SJCRH30 (cell line): ENCODE measurements at places on chromosomes 5 and 9. TPM values are rescaled to one million over a fixed set of nuclear protein-coding genes. Genes with fewer than 3 reads are reported as not detected.

- DNase-seq: no peak
- peaks cover 13% of the 10 kb centered on the region for H3K36me3 ChIP-seq
- H3K27me3 ChIP-seq: no peaks in the 10 kb centered on the region
- no peak overlapping the region for H3K4me3 ChIP-seq
- peaks cover 11% of the 10 kb centered on the region; the same call in 1 of the 2 replicates for H3K4me1 ChIP-seq
- no peak overlapping the region for H3K27ac ChIP-seq
Measured at GRCh38 chr9:113886466-113886865, 10.4 kb downstream of the ZNF618 start.

- H3K36me3 ChIP-seq: peaks cover 59% of the 10 kb centered on the region
- no peaks in the 10 kb centered on the region for H3K27me3 ChIP-seq
- H3K4me3 ChIP-seq: no peak overlapping the region
Measured at GRCh38 chr9:136426787-136427186, 12.9 kb downstream of the INPP5E start.

DNA sequence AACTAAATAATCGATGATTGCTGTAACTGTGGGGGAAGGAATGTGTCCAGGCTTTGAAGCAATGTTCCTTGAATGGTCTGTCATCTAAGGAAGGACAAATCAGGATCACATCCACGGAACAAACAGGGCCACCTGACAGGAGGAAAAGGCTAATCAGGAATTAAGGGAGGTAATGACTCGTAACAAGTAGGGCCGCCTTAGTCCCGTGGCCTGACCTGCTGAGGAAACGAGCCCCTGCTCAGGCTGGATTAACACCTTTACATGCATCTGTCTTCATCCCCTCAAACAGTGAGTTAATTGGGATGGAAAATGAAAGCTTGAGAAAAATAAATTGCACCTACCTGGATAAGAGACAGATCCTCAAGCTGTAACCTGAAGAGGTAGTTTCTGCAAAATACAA is 227.8 kb downstream of the SEMA5A start:
- H3K36me3 ChIP-seq: no peaks in the 10 kb centered on the region
- H3K27me3 ChIP-seq: no peaks in the 10 kb centered on the region
- no peaks in the 10 kb centered on the region for H3K4me1 ChIP-seq
- no peak overlapping the region for H3K27ac ChIP-seq
- DNase-seq: no peak

GRCh38 chr9:35675732-35676392 is 2.1 kb downstream of the CA9 start:
- peaks cover 3% of the 10 kb centered on the region; the same call in 1 of the 2 replicates for H3K4me1 ChIP-seq
- no peak for DNase-seq
- no peaks in the 10 kb centered on the region for H3K27me3 ChIP-seq
- no peak overlapping the region for H3K27ac ChIP-seq
- H3K36me3 ChIP-seq: no peaks in the 10 kb centered on the region

GRCh38 chr9:33453286-33453860 is 6.0 kb upstream of the AQP3 start:
- H3K4me1 ChIP-seq: peaks cover 7% of the 10 kb centered on the region; the same call in 1 of the 2 replicates
- H3K27ac ChIP-seq: no peak overlapping the region
- no peaks in the 10 kb centered on the region for H3K36me3 ChIP-seq
- no peaks in the 10 kb centered on the region for H3K27me3 ChIP-seq
- no peak for DNase-seq

DNA sequence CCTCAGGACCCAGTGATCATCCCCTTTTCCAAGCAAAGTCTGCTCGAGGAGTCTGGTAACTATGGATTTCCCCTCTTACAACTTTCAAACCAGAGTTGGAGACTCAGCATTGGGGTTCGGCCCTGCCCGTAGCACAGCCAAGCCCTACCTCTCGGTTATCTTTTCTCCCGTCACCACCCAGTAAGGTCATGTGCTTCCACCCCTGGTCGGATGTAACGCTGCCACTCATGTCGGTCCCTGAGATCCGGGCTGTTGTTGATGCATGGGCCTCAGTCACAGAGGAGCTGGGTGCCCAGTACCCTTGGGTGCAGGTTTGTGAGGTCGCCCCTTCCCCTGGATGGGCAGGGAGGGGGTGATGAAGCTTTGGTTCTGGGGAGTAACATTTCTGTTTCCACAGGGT is 1.2 kb downstream of the GALT start:
- H3K36me3 ChIP-seq: no peaks in the 10 kb centered on the region; the same call in 1 of the 2 replicates
- H3K4me1 ChIP-seq: peaks cover 4% of the 10 kb centered on the region
- no peak overlapping the region for H3K27ac ChIP-seq
- H3K4me3 ChIP-seq: no peak overlapping the region; the same call in 1 of the 2 replicates

GRCh38 chr9:71303351-71303750 is 181.9 kb upstream of the TRPM3 start:
- H3K4me1 ChIP-seq: no peaks in the 10 kb centered on the region
- H3K4me3 ChIP-seq: no peak overlapping the region
- H3K27me3 ChIP-seq: no peaks in the 10 kb centered on the region
- no peak for DNase-seq

GRCh38 chr9:87464110-87464991 is 33.3 kb upstream of the DAPK1 start:
- H3K36me3 ChIP-seq: no peaks in the 10 kb centered on the region
- no peaks in the 10 kb centered on the region for H3K27me3 ChIP-seq
- H3K27ac ChIP-seq: no peak overlapping the region
- no peak overlapping the region for H3K4me3 ChIP-seq
- 0 out of 2 replicates have a peak, but pooled peaks cover 5% of the 10 kb centered on the region for H3K4me1 ChIP-seq
- DNase-seq: no peak

- no peak for DNase-seq
- no peak overlapping the region for H3K27ac ChIP-seq
- no peaks in the 10 kb centered on the region for H3K4me1 ChIP-seq
Measured at GRCh38 chr9:91820949-91821880, 128.8 kb downstream of the ROR2 start.

DNA sequence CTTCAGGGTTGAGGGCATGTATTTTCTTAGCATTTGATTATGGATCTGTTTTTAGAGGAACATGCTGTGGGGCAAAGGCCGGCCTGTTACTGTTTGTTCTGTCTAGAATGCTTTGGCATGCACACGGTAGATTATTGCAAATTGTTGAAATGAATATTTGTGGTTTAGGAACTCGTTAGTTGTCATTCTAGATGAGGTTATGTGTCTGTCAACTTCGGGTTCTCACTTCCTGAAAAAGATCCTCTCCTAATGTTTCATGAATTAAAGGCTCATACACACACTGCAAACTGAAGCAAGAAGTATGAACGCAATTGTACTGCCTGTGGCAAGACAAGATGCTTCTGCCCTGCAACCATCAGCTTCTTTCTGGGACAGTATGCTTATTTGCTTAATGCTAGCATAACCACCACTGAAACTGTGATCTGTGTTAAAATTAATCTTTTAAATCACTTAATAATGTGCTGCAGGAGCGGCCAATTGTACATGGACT is 99.6 kb downstream of the BASP1 start:
- no peaks in the 10 kb centered on the region for H3K36me3 ChIP-seq
- no peak overlapping the region for H3K4me3 ChIP-seq
- no peaks in the 10 kb centered on the region for H3K27me3 ChIP-seq

DNA sequence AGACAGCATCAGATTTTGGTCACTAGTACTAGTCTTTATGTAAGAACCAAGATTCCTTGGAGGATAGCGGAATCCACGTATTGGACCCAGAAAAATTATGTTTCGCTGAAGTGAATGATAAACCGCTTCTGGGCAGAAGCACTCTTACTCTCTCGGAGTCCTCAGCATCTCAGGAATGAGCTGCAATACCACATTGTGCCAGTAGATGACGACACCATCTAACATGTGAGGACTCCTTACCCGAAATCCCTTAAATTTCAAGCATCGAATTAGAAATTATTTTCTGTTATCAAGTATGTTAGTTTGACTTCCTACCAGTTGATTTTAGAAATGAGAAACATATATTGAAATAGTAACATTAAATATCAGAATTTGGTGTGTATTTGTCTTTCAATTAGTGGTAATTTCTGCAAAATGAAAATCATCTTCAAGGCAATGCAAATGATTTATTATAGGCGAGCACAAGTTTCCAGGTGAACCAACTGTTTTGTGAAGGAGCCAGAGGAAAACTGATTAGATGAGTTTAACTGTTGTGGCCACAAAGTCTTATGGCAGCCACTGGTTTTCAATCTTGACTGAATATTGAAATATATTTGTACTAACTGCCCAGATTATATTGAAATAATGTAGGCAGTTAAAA is 66.0 kb upstream of the CAMK4 start:
- no peaks in the 10 kb centered on the region; the same call in 1 of the 2 replicates for H3K4me1 ChIP-seq
- no peak overlapping the region for H3K4me3 ChIP-seq
- H3K27ac ChIP-seq: no peak overlapping the region
- H3K27me3 ChIP-seq: no peaks in the 10 kb centered on the region

- H3K36me3 ChIP-seq: no peaks in the 10 kb centered on the region
- H3K27ac ChIP-seq: no peak overlapping the region
Measured at GRCh38 chr5:158516521-158516920, 583.2 kb downstream of the EBF1 start.

GRCh38 chr9:76399856-76400255 is 5.6 kb upstream of the RFK start:
- no peaks in the 10 kb centered on the region for H3K27me3 ChIP-seq
- no peak overlapping the region for H3K4me3 ChIP-seq
- DNase-seq: no peak
- H3K27ac ChIP-seq: no peak overlapping the region
- peaks cover 12% of the 10 kb centered on the region for H3K4me1 ChIP-seq

DNA sequence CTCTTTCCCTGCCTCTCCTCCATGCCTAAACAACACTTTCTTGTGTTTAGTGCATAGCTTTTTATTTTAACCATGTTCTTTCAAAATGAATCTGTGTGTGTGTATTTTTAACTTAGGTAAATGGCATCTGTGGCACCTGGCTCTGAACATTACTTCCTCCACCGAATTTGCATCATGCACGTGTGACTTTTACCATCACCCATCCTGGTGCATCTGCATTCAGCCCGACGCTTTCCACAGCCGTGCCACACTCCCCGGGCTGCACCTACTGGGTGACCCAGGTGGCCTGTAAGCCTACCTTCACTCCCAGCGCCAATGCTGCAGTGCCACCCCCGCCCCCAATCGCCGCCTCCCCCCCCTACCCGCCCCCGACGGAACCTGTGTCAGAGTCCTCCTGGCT is 12.7 kb upstream of the FCN1 start:
- H3K36me3 ChIP-seq: no peaks in the 10 kb centered on the region
- H3K27me3 ChIP-seq: peaks cover 27% of the 10 kb centered on the region
- no peak for DNase-seq

GRCh38 chr9:112111461-112111860 is 63.6 kb downstream of the SUSD1 start:
- peaks cover 3% of the 10 kb centered on the region for H3K36me3 ChIP-seq
- no peak for DNase-seq
- no peak overlapping the region for H3K4me3 ChIP-seq
- peaks cover 17% of the 10 kb centered on the region for H3K4me1 ChIP-seq
- H3K27me3 ChIP-seq: no peaks in the 10 kb centered on the region
- H3K27ac ChIP-seq: no peak overlapping the region

GRCh38 chr5:168699002-168699401 is 119.8 kb upstream of the PANK3 start:
- no peak overlapping the region for H3K4me3 ChIP-seq
- H3K36me3 ChIP-seq: no peaks in the 10 kb centered on the region
- DNase-seq: no peak
- H3K27me3 ChIP-seq: no peaks in the 10 kb centered on the region

Gene TAF11L13
- total RNA-seq: not detected in 2 replicates

Gene KCNT1
- total RNA-seq: 0.33 and 0.51 TPM in 2 replicates

Gene ENTPD8
- total RNA-seq: not detected in 2 replicates

Gene RICTOR
- total RNA-seq: 21.5 and 24.3 TPM in 2 replicates

Gene SLCO6A1
- total RNA-seq: not detected in 2 replicates

Gene CMBL
- total RNA-seq: not detected in 2 replicates
